ENCODE measurements at places on chromosomes 5 and 9. TPM values are rescaled to one million over a fixed set of nuclear protein-coding genes. Genes with fewer than 3 reads are reported as not detected.
A peak's percentile ranks its signal among the peaks of the same experiment; 100 is the strongest.

F2RL2 gene
- 2.8 TPM for total RNA-seq

C9orf153 gene
- not detected for total RNA-seq

CARTPT gene
- total RNA-seq, result not detected

GPR150 gene
- not detected for total RNA-seq

LHFPL2 gene
- total RNA-seq, result 18.8 TPM

C9 gene
- total RNA-seq, result not detected

RLN2 gene
- total RNA-seq, result not detected

FBP2 gene
- not detected for total RNA-seq

APC gene
- 21.4 TPM for total RNA-seq

CDC25C gene
- total RNA-seq, result 15.5 TPM

FAM200C gene
- 5.0 TPM for total RNA-seq

NCS1 gene
- total RNA-seq, result 66.9 TPM

TAF11L10 gene
- total RNA-seq, result not detected

DNA sequence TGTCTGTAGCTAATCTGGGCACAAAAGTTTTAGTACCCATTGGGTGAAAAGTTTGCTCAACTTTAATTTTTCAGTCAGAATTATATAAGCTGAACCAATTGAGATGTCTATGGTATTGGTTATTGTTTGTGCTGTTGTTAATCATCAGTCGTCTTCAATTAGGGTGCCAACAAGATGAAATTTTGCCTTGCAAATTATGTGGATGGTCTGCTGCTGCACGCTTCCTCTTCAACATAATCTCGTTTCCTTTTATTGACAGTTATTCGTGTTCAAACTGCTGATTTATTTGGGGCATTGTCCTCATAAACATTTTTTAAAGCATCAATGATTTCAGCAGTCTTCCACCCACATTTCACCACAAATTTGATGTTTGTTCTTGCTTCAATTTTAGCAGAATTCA lies 194.0 kb downstream of the HTR1A start:
- DNase-seq, result no peak

- DNase-seq, result no peak
Measured at GRCh38 chr5:157230610-157231009, 35.3 kb upstream of the CYFIP2 start.

DNA sequence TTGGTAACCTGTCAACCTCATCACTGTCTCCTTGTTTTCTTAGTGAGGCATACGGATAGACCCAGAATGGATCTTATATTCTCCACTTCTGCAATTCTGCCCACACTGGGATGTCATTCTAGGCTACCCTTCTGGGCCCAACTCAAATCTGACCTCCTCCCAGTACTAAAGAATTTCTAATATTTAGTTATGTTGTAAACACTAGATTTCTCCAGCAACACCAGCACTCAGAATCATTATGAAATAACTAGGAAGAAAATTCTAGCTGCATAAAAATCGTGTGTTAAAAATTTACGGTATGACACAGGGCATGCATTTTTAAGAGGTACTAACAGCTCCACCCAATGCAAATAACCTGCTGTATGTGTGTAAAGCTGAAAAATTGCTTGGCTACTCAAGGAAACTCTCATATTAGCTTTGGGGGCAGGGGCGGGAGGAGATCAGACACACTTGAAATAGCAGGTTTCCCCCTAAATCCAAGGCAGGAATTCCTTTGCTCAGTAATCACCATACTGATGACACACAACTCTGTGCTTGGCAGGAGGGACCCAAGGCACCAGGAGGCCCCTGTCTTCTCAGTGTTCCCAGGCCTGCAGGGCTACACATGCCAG lies 27.3 kb downstream of the MACROH2A1 start:
- DNase-seq, result peak; percentile 47

DNA sequence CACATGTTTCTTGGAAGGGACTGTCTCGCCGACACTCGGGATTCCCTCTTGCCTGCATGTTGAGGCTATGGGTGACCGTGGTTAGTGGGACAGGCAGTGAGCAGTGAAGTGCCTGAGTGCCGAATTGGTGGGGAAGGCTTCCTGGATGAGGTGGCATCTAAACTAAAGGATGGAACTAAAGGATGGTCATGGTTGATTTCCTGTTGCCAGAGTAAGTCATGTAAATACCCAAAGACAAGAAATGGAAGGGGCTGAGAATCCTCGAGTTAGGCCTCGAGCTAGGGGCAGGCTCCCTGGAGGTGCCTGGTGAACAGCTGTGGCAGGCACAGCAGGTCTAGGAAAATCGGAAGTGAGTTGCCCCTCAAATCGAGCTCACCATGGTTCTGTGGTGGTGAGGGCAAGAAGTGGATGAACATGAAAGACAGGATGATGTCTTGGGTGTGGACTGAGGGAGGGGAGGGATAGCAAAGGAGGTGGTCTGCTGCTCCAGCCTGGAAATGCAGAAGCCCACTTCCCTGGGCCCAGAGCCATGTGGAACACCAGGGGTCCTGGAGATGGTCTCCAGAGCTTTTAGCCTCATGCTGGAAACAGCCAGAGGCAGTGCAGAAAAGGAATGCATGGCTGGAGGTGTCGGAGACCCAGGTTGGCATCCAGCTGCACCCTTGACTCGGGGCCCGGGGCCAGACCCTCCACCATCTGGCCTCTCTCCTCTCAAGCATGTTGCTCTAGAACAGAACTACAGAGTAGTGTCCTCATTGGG lies 12.2 kb downstream of the CD74 start:
- DNase-seq, result no peak

- no peak for DNase-seq
Measured at GRCh38 chr9:136140046-136140445, 21.4 kb upstream of the TMEM250 start.

DNA sequence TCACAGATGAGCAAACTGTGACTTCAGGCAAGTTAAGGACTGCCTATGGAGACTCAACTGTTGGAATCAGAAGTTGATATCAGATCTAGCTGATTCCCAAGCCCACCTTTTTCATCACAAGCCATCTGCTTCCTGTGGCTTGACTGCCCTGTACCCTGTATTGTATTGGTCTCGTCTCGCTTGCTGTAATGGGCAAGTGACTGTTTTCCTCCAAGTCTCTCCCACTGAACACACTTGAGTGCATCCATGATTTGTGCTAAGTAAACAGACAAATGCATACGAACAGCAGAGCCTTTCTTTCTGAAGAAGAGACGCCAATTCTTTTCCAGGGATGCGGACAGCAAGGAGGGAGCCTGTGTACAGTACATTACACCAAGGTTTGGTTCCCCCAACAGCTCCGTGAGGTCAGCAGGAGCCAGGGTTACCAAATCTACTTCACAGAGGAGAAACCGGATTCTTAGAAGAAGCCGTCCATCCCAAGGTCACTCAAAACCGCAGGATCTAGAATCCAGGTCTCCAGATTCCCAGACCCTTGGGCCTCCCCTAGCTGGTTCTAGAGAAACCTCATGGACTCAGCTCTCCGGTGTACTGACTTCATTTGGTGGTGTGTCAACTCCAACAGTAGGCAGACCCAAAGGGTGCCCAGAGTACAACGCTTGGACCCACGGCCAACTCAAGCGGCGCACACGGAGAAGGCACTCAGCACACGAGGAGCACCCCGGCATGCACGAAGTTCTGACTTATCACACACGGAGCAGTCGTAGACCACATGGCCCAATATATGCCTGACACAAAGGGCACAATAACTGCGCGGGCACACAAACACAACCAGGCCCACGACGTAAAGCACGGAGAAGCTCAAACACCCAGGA lies 1.1 kb downstream of the BAG1 start:
- DNase-seq, result peak; percentile 15

- DNase-seq, result peak; percentile 57
Measured at GRCh38 chr5:90888511-90889324, 330.1 kb downstream of the ADGRV1 start.

DNA sequence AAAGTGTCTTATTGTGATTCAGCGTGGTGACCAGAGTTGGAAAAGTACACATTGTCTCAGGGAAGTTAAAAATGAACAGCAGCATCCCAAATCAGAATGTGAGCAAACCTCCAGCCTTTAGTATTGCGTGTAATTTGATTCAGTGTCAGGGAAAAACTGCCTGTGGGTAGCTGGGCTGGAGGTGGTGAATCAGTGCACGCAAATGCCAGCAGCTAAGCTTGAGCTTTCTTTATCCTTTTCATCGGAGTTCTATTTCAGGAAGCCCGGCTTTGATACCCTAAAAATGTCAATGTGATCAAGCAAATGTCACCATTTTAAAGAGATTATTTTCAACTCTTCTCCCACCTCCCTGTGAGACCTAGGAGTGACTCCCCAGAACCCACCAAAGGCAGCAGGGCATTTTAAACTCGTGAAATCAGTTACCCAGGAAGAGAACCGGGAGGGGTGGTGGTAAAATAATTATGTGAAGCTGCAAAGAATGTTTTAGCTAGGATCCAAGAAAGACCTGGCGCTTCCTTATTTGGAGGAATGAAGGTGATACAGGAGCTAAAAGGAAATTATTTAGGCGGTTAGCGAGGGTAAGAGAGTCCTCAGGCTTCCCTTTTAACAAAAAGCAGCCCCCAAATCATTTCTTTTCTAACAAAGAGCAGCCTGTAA lies 25.7 kb upstream of the C5orf47 start:
- DNase-seq, result peak; percentile 63

DNA sequence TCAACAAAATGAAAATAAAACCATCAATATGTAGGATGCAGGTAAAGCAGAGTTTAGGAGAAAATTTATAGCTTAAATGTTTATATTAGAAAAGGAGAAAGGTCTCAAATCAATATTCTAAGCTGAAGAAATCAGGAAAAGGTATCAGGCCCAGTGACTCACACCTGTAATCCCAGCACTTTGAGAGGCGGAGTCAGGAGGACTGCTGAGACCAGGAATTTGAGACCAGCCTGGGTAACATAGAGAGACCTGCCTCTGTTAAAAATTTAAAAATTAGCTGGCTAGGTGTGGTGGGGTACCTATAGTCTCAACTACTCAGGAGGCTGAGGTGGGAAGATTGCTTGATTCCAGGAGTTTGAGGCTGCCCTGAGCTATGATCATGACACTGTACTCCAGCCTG lies 32.2 kb downstream of the CCDC69 start:
- DNase-seq, result no peak

GRCh38 chr9:22129133-22129532 lies 120.0 kb upstream of the CDKN2B start:
- DNase-seq, result no peak

GRCh38 chr9:105712773-105713172 lies 18.4 kb downstream of the TMEM38B start:
- DNase-seq, result no peak

DNA sequence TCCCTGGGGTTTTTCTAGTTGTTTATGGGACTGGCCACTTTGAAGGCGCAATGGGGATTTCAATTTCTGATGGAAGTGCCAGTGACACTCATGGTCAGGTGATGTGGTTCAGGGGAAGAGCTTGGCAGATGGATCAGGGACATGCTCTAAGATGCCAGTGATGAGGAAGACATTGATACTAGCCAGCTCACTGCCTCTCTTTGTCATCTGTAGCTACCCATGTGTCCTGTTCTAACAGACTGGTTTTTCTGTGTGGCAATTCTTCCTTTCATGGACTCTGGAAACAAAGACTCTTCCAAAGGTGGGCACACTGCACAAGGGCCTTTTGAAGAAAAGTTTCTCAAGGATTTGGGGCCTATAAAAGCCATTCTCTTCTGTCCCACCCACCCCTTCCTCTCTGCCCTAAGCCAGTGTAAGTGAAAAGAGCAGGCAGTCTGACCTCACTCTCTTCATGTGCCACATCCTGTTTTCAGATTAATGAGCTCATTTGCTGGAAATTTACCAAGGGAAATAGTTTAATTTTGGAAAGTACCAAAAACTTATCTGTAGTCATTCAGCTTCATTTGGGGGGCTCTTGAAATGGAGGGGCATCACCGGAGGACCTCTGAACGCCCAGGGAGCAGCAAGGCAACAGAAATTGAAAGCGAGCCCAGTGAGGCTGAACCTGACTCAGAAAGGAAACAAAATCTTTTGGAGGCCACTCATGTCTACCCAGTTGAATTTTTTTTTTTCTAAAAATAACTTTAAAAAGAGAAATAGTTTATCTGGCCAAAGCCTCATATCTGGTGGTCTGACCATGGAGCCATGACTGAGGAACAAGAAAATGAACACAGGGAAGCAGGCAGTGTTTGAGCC lies 4.9 kb upstream of the TRAF1 start:
- DNase-seq, result peak; percentile 76

GRCh38 chr9:34570376-34570775 lies 19.1 kb downstream of the CNTFR start:
- DNase-seq, result no peak

GRCh38 chr9:105311306-105311705 lies 66.9 kb downstream of the SLC44A1 start:
- DNase-seq, result no peak

- no peak for DNase-seq
Measured at GRCh38 chr5:123701511-123702200, 189.7 kb downstream of the CSNK1G3 start.

- peak; percentile 72 for DNase-seq
Measured at GRCh38 chr5:14173377-14174229, 30.5 kb downstream of the TRIO start.

DNA sequence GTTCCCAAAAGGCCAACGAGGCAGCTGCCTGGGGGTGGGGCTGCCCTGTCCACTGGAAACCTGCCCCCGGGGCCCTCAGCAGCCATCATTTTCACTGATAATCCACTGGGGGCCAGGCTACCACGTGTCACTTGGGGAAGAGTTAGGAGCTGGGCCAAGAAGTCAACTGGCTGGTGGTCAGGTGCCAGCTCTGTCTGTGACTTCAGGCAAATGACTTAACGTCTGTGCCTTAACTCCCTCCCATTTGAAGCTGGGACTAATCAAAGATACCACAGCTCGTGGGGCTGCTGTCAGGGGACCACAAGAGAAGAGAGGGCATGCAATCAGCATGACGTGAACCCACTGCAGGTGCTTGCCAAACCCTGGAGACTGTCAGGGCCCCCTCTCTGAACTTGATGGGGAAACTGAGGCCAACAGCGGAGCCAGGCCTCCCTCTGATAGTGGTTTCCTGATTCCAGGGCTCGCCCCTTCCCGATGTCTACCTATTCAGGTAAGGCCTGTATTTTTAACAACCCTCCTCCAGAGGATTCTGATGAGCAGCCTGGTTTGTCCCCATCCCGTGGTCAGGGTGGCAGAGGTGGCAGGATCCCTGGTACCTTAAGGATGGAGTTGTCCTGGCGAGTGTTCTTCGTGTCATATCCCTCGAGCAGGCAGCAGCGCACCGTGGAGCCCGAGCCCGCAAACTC lies 12.3 kb upstream of the DPM2 start:
- DNase-seq, result no peak

Data from HT1080 (cell line).